ENCODE measurements at places on chromosomes 11 and 22. TPM values are rescaled to one million over a fixed set of nuclear protein-coding genes. Genes with fewer than 3 reads are reported as not detected.

Gene CARD18
- not detected for total RNA-seq

Gene CD3E
- total RNA-seq: not detected

Gene UBQLNL
- total RNA-seq: 0.34 TPM

Gene CNIH2
- total RNA-seq: 2.0 TPM

Gene BATF2
- 6.2 TPM for total RNA-seq

Gene SORL1
- total RNA-seq: 1.9 TPM

Gene XKR3
- total RNA-seq: 0.44 TPM

Gene HOATZ
- not detected for total RNA-seq

Gene PGA3
- not detected for total RNA-seq

Gene ADAMTS15
- total RNA-seq: 6.9 TPM

Gene AGBL2
- 1.2 TPM for total RNA-seq

Gene ACR
- total RNA-seq: not detected

Gene DYNC2H1
- 7.3 TPM for total RNA-seq
